ENCODE measurements at places on chromosomes 6 and 20. TPM values are rescaled to one million over a fixed set of nuclear protein-coding genes. Genes with fewer than 3 reads are reported as not detected.

The SLC17A1 gene
- not detected for polyA plus RNA-seq

The OR2H1 gene
- not detected for polyA plus RNA-seq

The TREM2 gene
- polyA plus RNA-seq, result not detected

DNA sequence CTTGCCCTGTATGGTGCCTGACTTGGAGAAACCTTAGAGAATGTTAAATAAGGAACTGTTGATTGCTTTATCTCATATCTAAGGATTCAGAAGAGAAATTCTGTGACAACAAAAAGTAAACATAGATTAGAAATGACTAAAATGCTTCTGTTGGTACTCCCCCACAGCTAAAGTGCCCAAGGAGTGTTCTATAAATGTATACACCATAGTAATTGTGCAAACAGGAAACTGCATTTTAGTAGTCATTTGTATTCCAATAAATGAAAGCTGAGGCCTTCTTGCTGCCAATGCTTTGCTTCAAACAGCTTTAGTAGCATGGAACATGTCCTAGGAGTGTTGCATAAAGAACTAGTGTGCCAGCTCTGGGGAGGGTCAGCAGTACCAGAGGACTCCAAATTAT is 343.7 kb upstream of the IRAK1BP1 start:
- no peak overlapping the region for H3K4me3 ChIP-seq
- H3K36me3 ChIP-seq, result no peaks in the 10 kb centered on the region
- no peak overlapping the region for H3K27ac ChIP-seq
- H3K4me1 ChIP-seq, result no peaks in the 10 kb centered on the region
- DNase-seq, result no peak

GRCh38 chr6:121247386-121247785 is 86.9 kb downstream of the TBC1D32 start:
- H3K36me3 ChIP-seq, result peaks cover 72% of the 10 kb centered on the region
- no peak overlapping the region for H3K27ac ChIP-seq
- H3K4me3 ChIP-seq, result no peak overlapping the region
